ENCODE measurements at places on chromosomes 1 and 21. TPM values are rescaled to one million over a fixed set of nuclear protein-coding genes. Genes with fewer than 3 reads are reported as not detected.

DNA sequence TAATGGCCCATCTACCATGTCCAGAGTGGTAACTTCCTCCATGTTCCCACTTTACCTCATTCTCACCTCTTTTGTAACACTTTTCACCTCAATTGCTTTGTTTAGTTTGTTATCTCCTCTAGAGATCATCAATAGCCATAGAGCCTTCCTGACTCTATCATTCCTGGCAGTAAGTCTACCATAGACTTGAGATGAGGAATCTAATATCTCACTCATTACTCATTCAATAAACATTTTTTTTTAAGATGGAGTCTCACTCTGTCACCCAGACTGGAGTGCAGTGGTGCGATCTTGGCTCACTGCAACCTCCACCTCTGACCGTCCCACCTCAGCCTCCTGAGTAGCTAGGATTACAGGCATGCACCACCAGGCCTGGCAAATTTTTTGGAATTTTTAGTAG is 7.1 kb downstream of the NMNAT2 start:
- no peak for DNase-seq

DNA sequence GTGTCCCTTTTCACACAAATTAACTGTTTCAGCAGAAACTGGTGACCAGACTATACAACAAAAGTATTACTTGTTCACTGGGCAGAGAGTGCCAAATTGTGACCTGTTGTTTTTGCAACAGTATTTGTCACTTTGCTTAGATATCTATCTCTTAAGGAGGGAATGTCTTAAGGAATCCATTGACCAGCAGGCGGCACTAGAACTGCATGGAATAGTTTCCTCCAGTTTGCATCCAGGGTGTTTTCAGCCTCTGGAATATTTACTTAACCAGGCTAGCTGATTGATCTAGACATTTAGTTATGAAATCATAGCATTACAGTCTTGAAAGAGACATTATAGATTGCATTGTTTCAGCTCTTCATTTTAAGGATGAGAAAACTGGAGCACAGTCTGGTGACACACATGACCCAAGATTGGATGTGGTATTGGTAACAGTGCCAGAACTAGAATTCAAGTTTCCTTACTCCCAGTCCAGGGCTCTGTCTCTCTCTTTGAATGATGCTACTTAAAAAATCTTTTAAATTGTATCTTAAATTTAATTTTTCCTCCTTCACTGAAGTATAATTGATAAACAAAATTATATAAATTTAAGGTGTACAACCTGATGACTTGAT is 16.9 kb downstream of the RPTN start:
- peak; percentile 57 for DNase-seq

The GNG4 gene
- polyA plus RNA-seq = 0.10 TPM

The SEC16B gene
- 0.46 TPM for polyA plus RNA-seq

DNA sequence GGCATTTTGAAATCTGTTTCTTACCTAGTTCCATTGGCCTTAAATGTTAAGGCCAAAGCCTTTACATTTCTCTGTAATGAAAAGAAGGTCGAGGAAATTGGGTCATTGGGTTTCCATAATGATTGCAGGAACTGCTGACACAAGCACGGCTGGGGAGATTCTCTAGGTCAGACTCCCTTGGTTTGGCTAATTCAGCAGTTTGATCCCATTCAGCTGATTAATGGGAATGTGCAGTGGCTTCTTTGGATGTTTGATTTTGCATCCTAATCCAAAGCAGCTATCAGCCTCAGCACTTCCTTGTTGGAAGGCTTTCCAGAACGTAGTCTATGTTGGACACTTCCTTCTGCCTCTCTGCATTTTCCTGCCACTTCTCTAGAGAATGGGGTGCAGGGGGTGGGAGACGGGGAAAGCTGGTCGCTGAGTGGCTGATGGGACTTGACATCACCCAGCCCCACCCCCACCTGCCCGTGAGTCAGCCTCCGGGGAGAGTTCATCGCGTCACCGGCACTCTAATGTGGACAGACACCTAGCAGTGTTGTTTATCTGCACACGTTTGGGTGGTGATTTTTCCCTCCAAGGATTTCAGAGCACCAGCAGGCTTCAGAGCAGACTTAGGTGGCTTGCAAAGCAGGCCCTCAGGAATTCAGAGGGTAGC is 5.4 kb downstream of the PSEN2 start:
- DNase-seq = no peak

- no peak for DNase-seq
These were observed 251.4 kb downstream of the FAM72C start for GRCh38 chr1:143720087-143721023.

GRCh38 chr1:54559111-54559548 is 11.1 kb downstream of the ACOT11 start:
- no peak for DNase-seq

The A3GALT2 gene
- polyA plus RNA-seq = 0.11 TPM

The TNFRSF1B gene
- polyA plus RNA-seq = 65.3 TPM

GRCh38 chr1:175024773-175025172 is 1.5 kb upstream of the MRPS14 start:
- no peak for DNase-seq

The DCST1 gene
- polyA plus RNA-seq = not detected

DNA sequence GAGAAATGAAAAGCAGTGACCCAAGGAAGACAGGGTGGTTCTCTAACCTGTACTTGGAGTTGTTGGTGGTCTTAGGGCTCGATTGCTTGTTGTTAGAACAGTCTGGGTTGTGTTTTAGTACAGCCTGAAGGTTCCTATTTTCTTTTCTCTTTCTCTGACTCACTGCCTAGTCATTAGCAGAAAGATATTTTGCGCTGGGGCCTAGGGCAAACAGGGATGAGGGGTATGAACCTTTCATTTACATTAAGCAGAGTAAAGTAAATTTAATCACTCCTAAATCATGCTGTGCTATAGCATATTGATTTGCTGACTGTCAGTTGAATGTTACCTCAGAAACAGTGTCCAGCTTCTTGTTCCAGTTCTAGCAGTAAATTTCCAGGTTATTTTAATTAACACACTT is 197.2 kb downstream of the RWDD3 start:
- no peak for DNase-seq

- no peak for DNase-seq
These were observed 10.6 kb upstream of the LRP8 start for GRCh38 chr1:53338423-53338822.

The KRTAP11-1 gene
- not detected for polyA plus RNA-seq

DNA sequence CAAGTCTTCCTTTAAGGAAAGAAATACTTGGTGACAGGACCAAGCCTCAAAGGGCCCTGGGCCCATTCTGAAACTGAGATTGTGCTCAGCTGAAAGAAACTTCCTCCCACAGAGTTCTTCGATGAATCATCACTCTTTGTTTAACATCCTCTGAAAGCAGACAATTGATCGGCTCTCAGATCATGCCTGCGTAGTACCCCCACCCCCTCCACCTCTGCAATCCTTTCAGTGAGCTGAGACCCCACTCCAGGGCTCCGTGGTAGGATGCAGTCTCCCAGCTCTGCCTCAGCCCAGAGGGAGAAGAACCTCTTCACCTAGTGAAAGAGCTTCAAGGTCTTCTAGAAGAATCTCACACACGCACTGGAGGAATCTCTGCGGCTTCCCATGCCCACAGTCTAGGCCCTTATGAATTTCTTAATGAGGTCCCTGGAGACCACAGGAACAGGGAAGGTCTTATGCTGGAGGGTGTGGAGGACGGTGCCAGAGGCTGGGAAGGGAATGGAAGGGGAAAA is 104.9 kb upstream of the SOD1 start:
- no peak for DNase-seq

GRCh38 chr1:110394493-110394820 is 3.6 kb upstream of the SLC16A4 start:
- DNase-seq = no peak

The MYOCOS gene
- polyA plus RNA-seq = not detected

DNA sequence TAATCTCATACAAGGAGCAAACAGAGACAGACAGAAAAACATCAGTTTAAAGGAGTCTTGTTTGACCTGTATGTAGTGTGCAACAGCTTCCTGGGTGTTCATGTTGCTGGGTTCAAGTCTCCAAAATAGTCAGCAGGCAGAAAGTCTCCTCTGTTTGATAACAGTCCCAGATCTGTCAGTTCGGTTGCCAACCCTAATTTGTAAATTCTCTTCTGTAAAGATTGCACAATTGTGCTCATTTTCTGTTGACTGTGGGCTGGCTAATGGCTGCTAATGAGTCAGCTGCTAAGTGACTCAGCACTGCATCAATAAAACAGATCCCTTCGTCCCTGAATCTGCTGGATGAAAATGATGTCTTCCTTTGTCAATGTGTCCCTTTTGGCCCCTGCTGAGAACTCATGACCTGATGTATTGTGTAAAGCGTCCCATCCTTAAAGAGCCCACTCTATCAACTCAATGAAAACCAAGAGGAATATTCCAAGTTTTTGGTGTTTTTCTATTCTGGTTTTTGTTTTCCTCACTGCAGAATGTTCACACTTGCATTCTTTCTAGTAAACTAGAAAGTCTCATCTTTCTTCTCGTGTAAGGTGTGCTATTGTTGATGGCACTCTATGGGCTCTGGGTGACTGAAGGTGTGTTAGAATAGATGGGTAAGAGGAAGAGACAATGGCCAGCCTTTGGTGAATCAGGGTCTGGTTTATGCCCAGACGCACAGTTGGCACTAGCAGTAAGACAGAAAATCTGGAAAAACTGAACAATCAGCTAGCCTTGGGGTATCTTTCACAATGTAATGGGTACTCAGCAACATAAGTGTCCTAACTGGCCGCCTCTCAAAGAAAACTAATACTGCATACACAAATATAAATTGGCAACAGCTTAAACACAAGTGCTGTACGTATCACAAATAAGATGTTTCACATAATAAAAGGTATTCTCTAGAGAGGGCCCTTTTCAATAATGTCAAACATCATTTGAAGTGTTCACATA is 75.1 kb upstream of the SIPA1L2 start:
- peak; percentile 75 for DNase-seq

- DNase-seq = no peak
These were observed 169.2 kb downstream of the LYPLAL1 start for GRCh38 chr1:219342836-219343235.

DNA sequence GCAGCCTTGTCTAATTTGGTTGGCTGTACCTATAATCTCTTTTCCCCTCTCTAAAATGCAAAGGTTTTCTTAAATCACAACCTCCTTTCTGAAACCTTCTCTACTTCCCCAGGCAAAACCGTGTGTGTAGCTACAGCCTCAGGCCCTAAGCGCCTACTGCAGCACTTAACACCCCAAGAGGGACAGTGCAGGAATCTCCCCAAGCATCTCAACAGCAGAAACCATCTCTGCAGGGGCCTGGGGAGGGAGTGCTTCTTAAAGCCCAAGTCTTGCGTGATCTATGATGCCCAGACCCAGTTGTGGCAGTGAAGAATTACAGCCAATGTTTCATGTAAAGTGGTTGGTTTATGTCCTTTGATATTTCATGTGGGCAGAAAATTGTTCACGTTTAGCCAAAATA is 159.3 kb downstream of the DSCAM start:
- DNase-seq = no peak

DNA sequence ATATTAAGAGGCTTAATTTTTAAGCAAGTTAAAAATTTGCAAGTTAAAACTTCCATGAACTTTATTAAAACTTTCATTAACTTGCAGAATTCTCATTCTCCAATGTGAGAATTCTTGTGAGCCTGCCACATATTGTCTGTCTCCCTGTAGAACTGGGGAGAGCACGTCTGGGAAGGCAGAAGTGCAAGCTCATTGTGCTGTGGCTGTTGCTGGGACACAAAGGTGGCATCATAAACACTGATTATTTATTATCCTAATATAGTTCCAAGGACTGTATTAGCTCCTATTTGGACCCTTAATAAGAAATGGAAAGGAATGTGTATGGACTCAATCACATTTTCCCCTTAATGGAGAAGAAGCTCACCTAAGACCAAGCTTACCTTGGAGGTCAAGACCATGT is 68.7 kb upstream of the MROH9 start:
- no peak for DNase-seq

DNA sequence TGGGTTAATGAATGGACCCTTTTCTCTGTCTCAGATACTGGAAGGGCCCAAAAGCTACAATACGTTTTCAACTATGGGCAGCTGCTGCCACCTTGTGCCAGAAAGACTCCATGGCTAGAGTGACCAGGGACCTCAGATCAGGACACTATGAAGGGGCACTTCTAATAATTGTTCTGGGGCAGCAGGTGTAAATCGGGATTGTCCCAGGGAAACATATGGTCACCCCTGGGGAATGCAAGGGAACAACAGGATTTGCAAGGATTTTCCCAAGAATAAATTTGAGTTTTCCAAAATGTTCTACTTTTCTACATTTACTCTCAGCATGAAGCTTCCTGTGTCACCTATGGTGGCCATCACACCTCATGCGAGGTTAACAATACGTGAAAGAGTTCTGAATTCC is 12.0 kb upstream of the FCAMR start:
- peak; percentile 27 for DNase-seq

GRCh38 chr21:41604583-41605041 is 96.7 kb upstream of the TMPRSS2 start:
- no peak for DNase-seq

- DNase-seq = peak; percentile 80
These were observed 16.1 kb downstream of the EIF2B3 start for GRCh38 chr1:44970317-44970716.

DNA sequence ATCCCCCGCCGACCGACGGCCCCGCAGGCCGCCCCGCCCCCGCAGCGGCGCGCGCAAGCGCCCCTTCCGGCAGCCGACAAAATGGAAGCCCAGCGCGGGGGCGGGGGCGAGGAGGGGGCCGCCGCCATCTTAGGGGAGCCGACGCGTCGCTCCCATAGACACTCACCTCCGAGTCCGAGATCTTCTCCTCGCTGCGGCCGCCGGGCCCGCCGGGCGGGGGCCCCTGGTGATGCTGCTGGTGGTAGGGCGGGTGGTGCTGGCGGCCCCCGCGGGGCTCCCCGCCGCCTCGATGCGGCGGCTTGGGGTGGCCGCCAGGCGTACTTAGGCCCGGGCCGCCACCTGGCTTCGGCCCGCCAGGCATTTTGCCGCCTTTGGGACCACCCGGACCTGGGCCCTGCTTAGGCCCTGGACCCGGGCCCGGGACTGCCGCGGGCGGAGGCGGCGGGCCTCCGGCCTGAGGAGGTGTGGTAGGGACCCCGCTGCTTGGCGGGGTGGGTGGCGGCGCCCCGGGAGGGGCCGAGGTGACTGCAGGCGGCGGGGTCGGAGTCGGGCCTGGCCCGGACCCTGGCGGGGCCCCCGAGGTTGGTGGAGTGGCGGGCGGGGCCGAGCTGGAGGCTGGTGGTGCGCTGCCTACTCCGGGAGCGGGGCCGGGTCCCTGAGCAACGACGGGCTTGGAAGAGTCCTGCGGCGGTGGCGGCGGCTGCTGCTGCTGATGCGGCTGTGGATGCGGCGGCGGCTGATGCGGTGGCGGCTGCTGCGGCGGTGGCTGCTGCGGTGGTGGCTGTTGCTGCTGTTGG is 691 bp downstream of the SFPQ start:
- peak; percentile 77 for DNase-seq
